ENCODE measurements at places on chromosomes 7 and 10.

DNA sequence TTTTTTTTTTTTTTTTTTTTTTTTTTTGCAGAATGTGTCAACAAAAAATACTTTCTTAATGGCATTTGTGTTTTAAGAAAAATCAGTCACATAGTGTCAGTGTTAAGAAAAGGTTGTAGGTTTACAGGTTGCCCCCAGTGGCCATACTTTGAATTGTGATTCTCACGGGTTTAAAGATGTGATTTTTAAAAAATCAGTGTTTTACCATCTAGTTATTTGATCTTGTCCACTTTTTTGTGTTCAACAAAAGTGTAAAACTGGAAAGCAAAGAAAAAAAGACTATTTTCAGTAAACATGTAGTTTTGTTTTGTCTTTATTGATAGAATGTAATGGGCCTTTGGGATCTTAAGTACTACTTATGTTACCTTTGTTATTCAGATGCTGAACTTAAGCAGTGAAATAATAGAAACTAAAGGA lies 25.7 kb downstream of the SUV39H2 start:
- DNase-seq, result peak; percentile 25

DNA sequence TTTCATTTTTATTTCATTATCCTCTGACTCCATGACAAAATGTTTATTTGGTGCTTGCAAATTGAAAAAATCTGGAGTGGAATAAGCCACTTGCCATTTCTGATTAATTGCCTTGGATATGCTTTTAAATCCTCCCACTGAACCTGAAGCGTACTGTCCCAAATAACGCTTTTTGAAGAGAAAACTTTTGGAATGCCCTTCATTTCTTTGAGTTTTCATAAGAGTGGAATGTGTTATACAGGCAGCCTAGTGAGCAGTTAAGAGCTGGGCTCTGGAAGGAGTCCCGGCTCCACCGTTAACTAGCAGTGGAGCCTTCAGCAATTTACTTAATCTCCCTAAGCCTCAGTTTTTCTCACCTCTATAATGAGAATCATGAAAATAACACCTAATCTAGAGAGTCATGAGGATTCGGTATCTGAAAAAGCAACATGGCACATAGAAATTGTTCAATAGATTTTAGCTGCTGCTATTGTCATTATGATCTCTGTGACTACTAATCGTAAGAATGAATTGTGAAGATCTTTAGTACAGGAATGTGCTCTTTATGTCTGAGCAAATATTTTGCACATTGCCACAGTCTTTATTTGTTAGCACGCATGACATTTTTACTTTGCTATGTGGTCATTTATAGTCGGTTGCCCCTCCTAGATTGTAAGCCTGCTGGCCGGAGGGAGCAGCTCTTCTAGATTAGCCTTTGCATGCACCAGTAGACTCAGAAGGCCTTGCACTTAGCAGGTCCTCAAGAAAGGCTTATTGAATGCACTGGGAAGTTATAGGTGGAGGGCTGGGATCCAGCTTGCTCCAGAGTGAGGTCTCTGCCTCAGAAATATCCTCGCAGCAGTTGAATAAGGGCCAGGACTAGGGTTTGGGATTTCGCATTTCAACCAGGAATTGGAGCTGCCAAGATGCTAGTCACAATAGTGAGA lies 59.4 kb downstream of the PLCE1 start:
- DNase-seq, result no peak

DNA sequence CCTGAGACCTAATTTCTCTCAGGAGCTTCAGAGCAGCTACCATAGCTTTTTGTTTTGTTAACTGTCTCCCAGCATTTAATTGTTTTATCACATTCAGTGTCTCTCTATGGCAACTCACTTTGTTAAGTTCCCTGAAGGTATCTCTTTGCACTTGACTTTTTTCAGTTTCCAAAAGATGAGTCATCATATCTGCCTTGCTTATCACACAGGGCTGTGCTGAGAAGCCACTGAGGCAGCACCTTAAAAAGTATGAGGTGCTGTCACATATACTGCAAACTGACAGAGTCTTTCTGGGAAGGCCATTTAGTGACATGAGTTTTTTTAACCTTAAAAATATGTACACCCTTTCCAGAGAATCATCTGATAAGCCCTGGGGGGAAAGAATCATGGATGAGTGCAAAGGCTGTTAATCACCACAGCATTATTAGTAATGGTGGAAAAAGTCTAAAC lies 56.8 kb downstream of the PPP1R3C start:
- peak; percentile 62 for DNase-seq

- no peak for DNase-seq
Measured at GRCh38 chr10:117237401-117237991, 3.4 kb upstream of the SLC18A2 start.

- no peak for DNase-seq
Measured at GRCh38 chr7:148609045-148609725, 18.6 kb downstream of the C7orf33 start.

DNA sequence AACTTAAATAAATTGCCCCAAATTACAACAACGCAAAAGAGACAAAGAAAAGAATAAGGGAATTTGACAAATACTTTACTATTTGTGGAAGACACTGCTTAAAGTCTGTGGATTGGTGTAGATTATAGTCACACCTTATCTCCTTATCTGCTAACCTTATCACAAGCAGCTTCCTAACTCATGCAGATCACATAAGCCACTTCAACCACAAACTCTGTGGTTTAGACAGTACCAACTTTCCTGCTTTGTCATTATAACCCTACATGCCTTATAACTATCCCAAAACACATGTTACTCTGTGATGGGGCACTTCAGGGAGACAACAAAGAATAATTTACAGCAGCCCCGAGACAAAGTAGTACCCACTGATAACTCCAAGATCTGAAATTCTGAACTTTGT lies 41.5 kb upstream of the PPP3CB start:
- no peak for DNase-seq

GRCh38 chr10:988667-989545 lies 672 bp downstream of the GTPBP4 start:
- DNase-seq, result peak; percentile 54

- no peak for DNase-seq
Measured at GRCh38 chr10:120559800-120560199, 102.8 kb downstream of the PLPP4 start.

DNA sequence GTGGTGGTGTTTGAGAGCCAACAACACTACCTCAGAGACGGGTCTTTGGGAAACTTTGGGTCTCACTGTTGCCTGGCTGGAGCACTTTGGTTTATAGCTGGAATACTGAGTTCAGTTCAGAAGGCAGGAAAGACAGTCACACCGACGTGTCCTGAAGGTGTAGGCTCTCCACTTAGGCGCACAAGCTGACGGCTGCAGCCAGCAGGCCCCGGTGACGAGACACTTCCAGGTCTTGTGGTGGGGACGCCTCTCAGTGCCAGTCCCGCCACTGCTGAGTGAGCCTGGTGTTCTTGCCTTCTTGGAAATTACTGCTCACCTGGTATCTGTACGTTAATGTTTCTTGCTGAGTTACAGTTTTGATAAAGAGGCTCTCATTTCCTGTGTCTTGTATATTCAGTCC lies 74.0 kb downstream of the WDR37 start:
- no peak for DNase-seq

GRCh38 chr7:36053589-36053988 lies 99.5 kb upstream of the EEPD1 start:
- DNase-seq, result no peak

DNA sequence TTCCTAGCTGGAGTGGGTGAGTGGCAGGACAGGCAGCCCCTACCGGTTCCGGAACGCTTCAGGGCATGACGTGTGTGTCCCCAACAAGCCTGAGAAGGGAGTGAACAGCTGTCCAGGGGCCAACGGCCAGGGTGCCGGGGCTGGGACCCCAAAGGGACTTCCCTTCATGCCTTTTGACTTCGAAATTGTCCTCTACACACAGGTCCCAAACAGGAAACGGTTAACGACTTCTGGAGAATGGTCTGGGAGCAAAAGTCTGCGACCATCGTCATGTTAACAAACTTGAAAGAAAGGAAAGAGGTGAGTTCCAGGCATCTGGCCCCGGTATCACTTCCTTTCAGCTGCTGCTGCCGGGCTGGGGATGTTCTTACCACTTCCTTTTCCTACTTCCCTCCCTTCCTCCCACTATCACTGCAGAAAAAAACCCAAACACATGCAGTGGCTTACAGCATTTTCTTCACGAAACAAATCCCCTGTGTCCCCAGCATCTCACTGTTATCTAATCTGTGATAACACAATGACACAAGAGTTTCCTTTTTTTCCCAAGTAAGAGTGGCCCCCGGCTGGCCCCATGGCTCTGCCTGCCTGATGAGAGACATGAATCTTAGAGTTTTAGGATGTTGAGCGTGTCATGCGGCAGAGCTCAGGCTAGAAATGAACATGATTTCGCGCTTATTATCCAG lies 63.2 kb downstream of the MKI67 start:
- no peak for DNase-seq

DNA sequence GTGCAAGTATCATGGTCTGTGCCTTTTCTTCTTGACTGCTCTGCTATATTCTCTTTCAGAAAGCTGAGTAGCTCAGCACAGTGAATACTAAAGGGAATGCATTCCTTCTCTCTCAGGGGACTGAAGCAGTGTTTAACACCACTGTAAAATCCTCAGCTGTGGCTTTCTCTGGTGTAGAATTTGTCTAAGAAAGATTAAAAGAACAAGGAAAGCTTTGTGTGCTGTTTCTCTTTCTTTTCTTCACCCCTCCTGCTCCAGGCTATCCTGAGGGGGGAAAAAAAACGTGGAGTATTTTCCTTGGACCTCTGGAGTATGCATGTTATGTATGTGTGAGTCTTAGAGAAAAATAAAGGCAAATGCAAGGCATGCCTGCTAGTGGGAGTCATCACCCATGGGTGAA lies 383.9 kb downstream of the AUTS2 start:
- no peak for DNase-seq

GRCh38 chr7:106110238-106110560 lies 1.9 kb downstream of the SYPL1 start:
- DNase-seq, result peak; percentile 33

DNA sequence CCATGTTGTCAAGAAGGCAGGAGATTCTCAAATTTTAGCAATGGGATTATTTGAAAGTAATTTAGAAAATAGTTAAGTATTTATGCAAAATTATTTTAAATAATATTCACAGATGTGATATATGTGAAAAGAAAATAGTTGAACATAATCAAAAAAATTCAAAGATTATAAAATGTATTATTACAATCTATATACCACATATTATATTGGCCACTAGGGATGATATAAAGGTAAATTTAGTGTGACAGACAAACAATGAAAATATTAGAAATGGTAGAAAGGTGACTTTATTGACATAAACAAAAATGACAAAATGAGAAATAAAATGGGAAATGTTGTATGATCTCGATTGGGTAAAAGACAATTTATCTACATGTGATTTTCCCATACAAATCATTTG lies 385.5 kb downstream of the PCDH15 start:
- DNase-seq, result no peak

- DNase-seq, result peak; percentile 86
Measured at GRCh38 chr7:102836191-102836919, 76.4 kb upstream of the LRRC17 start.

DNA sequence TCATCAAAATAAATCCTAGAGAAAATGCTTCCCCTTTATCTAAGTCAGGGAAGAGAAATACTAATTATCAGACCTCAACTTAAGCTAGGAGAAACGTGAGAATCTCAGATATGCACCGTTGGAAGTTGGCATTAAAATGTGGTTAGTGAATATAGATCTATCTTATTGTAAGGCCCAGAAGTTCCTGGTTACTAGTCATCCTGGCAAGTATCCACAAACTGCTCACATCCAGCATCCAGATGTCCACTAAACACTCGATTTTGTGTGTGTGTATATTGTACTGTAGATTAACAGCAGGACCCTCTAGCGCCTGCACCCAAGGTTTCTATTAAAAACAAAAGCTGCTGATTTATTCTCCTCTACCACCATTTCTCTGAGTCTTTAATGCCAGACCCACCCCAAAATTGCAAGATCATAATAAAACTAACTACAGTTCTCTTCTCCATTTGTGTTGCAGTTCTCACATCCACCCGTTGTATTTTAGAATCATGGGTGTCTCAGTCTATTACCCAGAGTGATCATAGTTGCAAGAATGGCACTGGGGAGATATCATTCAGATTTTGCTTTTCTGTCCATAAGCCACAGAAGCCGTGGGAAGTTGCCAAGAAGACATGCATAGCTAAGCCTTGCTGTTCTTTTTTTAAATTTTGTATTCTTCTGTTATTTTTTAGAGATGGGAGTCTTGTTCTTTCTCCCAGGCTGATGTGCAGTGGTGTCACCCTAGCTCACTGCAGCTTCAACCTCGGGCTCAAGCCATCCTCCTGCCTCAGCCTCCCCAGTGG lies 165.4 kb downstream of the KIAA1217 start:
- DNase-seq, result peak; percentile 15

DNA sequence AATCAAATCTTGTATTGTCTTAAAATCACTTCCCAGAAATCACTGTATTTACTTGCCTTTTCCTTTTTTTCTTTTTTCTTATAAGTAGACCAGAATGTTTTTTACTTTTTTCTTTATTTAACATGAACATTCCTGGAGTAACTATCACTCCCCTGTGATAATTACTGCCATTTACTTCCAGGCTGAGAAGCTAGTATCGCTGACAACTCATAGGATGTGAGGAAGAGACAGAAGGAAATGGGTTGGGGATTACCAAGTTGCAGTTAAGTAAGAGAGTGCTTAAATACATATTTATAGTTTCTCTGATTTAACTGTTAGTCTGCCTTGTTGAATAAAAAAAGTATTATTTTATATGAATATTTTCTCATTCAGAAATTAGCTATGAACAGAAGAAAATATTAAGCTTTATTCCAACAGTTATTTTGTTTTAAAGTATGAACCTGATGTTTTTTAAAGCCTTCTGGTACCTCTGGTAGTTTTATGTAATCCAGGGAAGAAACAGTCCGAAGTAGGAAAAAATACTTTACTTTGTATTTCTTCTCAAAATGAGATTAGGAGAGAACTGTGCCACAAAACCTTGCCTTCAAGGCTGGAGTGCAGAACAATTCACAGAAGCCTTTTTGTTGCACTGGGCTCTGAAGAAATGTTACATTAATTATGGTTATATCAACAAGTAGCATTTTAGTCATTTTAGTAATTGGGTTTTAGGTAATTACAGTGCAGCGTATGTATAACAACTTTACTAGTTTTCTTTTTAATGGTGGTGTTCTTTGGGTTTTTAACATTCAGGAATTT lies 72.8 kb downstream of the SHOC2 start:
- peak; percentile 61 for DNase-seq

DNA sequence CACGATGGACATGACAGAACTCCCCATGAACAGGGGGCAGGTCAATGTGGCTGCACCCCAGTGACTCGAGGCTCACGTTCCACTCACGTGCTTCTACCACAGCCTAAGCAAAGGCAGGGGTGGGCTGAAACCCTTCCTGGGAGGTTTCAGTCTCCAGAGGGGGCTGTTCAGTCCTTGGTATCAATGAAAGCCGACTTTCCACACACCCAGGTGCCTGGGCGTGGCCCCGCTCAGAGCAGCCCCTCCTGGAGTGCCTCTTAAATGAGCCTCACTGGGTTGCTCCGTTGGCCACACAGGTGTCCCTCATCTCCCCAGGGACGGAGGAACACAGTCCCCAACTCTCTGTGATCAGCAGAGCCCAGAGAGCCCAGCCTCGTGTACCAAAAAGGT lies 90.5 kb upstream of the PDGFA start:
- DNase-seq, result no peak

Measured in epithelial cell of esophagus (primary cell).